ENCODE measurements at places on chromosomes 5 and 9.

DNA sequence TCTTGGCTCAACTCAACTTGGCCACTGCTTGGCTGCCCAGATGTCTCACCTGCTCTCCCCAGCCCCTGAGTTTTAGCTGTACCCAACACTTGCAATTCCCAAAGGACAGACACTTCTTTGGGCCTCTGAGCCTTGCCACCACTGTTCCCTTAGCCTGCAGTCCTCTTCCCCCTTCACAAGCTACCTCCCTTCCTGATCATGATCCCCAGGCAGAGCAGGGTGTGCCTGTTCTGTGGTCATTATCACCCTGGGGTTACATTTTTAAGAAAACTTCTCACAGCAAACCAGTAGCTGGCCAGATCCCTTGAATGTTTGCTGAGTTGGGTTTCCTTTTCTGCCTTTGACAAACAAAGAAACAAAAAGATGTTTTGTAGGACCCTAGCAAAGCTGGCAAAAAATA, 87.5 kb upstream of the PRRC1 start:
- DNase-seq, result no peak

GRCh38 chr5:162824360-162824759, 613.0 kb upstream of the CCNG1 start:
- no peak for DNase-seq

DNA sequence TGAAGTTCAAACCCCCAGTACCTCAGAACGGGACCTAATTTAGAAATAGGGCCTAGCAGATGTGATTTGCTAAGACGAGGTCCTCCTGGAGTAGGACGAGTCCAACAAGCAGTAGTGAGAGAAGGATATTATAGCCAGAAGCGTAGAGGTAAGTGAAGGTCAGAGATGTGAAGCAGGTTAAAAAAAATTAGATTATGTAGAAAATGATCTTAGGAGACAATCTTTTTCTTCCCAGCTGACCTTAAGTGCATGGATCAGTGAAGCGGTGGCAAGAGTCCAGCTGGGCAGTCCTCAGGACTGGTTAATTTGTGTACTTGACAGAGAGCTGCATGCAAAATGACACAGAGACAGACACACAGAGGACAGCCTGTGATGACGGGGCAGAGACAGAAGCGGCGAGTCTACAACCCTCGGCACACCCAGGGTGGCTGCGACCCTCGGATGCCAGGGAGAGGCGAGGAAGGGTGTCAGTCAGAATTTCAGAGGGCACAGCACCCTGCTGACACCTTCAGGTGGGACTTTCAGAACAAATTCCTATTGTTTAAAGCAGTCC, 131.4 kb upstream of the IRX4 start:
- no peak for DNase-seq

DNA sequence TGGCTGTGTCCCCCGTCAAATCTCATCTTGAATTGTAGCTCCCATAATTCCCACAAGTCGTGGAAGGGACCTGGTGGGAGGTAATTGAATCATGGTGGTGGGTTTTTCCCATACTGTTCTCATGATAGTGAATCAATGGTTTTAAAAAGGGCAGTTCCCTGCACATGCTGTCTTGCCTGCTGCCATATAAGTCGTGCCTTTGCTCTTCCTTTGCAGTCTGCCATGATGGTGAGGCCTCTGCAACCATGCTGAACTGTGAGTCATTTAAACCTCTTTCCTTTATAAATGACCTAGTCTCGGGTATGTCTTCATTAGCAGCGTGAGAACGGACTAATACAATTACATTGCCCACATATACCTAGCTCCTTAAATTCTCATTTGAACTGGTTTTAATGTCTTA, 353.0 kb upstream of the KLF4 start:
- no peak for DNase-seq

DNA sequence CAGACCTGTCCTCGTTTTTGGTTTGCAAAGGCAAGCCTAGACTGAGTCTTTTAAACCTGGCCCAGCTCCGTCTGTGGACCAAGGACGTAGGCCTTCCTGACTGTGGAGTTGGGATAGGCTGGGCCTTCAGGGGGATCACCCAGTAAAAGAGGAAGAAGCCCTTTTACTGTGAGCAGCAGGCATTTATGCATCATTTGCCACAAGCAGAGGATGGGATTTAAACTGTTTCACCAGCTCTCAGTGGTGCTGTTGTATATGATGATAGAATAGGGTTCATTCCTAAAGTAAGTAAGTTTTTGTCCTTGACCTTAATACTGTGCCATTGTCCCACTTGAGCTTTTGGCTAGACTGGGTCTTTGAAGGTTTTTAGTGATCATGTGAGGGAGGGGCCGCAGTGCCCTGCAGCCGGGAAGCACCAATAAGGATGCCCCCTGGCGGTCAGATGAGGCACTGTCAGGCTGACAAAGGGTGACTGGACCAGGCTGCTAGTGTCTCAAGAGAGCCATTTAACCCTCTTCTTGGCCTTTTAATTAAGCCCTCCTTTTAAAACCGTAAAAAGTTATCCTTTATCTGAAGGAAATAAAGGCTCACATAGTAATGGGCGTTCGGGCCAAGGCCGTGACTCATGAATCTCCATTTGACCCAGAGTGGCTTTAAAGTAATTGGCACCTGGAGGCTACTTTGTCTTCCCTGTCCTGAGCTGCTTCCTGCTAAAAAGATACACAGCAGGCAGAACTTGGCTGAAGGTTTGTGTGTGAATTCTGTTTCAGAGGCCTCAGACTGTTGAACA, 74.0 kb downstream of the UBAP1 start:
- DNase-seq, result peak; percentile 31

DNA sequence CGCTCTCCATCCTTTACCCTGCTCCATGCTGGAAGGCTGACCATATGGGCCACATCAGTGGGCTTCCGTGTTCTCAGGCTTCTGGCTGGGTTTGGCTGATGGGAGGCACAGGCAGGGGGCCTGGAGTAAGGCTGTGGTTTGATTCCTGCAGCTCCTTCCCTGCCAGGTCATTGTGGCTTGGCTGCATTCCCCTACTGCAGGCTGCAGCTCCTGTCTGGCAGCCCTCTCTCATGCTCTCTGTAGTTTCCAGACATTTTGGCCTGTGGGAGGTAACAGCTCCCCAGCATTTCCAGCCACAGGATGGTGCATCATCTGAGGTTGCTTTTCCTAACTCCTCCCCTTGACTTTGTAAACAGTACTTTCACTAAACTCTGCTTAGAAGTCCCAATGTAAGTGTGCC, 102.0 kb upstream of the PTPN3 start:
- no peak for DNase-seq

GRCh38 chr5:113151641-113152379, 175.2 kb downstream of the DCP2 start:
- DNase-seq, result no peak

DNA sequence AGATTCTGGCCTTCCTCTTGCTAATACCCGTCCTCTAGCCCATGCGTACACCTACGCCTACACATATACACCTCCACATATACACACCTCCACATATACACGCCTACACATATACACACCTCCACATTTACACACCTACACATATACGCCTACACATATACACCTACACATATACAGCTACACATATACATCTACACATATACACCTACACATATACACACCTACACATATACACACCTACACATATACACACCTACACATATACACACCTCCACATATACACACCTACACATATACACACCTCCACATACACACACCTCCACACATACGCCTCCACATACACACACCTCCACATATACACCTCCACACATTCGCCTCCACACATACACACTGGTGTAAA, 27.2 kb downstream of the AK3 start:
- DNase-seq, result no peak

GRCh38 chr5:87127956-87128687, 139.6 kb upstream of the RASA1 start:
- DNase-seq, result no peak

GRCh38 chr9:81683704-81684103, 5.6 kb downstream of the TLE1 start:
- DNase-seq, result no peak

GRCh38 chr5:1129711-1130055, 17.8 kb upstream of the SLC12A7 start:
- DNase-seq, result no peak

GRCh38 chr5:9160747-9161146, 385.1 kb downstream of the SEMA5A start:
- DNase-seq, result no peak

- no peak for DNase-seq
Observed at GRCh38 chr5:137648361-137648760, 87.5 kb downstream of the KLHL3 start.

- no peak for DNase-seq
Observed at GRCh38 chr5:63963926-63964325, 1.7 kb upstream of the HTR1A start.

- no peak for DNase-seq
Observed at GRCh38 chr5:137937994-137938750, 48.9 kb downstream of the PKD2L2 start.

DNA sequence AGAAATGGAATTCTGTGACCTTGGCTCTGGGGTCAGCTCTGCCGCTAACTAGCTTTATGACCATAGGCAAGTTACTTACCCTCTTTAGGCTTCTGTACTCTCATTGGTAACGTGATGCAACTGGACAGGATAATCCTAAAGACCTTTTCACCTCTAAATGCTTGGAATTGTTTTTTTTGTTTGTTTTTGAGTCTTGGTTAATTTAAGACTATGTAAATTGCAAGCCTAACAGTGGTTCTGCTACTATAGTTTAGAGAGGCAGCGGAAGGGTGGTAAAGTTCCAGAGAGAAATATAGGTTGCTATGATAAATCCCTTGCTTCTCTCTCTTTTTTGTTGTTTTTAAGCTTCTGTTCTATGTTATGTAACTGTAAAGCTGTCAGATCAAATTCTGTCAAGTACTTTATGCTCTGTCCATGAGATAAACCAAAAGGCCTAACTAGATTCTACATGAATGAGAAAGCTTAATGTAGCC, 17.6 kb downstream of the FAM169A start:
- no peak for DNase-seq

GRCh38 chr9:135060461-135061116, 26.9 kb upstream of the OLFM1 start:
- DNase-seq, result no peak

- DNase-seq, result no peak
Observed at GRCh38 chr9:19026375-19026774, 6.6 kb downstream of the SAXO1 start.

DNA sequence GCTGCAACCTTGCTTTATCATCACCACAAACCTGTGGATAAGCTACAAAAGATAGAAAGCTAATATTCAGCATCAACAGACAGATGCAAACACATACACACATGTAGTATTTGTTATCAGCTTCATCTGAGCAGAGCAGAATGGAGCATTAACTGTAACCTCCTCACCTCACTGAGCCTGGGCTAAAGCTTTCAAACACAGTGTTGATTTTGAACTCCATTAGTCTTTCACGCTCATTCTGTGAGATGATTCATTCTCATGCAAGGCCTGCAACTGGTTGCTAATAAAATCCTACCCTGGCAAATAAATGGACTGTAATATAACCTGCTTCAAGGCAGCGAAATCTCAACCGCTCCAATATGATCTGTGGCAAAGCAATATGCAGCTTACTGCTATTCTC, 1360.6 kb upstream of the ACO1 start:
- no peak for DNase-seq

DNA sequence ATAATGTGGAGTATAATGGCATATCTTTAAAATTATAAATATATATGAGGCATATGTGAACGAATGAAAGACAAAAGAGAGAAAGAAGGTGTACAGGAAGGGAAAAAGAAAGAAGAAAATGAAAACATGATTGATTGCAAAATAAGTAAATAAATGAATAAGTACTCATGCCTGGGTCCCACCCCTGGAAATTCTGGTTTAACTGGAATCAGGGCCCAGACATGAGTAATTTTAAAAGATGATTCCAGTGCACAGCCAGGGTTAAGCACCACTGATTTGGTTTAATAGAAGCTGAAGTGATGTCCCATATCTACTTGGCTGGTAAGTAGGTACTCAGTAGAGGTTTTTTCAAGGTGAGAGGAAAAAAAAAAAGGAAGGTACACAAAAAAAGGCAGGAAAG, 34.0 kb upstream of the HOMER1 start:
- DNase-seq, result no peak

- DNase-seq, result peak; percentile 44
Observed at GRCh38 chr5:152514827-152515397, 109.8 kb upstream of the NMUR2 start.

DNA sequence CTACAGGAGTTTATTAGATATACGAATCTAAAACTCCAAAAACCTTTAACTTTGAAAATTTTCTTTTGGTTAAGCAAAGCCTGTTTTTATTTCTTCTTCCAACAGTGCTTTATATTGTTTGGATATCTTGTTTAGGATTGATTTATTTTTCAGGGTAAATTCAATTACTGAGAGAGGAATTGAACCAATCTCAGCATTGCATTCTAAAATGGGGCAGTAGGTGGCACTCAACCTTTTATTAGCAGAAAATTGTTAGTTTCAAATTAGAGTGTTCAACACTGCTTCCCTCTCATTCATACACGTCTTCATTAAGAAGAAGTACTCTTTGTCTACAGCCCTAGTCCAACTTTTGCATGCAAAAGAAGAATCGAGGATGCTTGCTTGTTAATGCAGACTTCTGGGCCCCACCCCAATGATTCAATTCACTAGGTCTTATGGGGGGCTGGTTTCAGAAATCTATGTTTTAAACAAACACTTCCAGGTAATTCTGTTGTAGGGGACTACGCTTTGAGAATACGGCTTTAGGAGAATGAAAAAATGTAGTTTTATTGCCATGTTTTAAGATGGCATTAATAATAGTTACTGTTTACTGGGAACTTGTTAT, 26.6 kb downstream of the MRPL22 start:
- DNase-seq, result peak; percentile 19

GRCh38 chr5:14557203-14557770, 24.3 kb upstream of the OTULINL start:
- DNase-seq, result peak; percentile 23

DNA sequence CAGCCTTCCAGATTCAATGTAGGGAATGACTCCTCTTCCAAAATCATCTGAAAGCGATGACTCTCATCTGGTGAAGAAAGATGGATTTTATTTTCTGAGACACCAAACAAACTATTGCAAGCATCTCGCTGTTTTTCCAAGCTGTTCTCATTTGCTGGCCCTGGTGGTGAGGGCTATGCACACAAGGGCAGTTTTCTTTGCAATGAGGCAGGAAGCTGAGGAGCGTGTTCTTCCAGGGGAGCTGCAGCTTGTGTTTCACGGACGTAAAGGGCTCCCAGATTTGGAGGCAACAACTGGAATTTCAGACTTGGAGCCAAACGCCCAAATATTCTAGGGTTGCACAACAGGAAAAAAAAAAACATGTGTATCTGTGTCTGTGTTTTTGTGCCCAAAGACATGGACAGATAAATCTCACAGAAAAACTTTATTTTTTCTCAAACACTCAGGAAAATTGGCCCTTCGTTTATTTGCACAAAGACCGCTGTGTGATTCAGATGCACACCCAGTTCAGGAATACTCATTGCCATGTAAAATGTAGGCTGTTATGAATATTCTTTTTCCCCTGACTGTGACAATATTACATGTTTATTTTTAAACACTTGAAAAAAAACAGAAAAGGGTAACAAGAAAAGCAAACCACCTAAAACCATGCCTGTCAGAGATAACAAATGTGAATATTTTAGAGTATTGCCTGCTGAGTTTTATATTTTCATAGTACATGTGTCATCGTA, 151.3 kb downstream of the GAS1 start:
- no peak for DNase-seq
